ENCODE measurements at places on chromosomes 7 and 10.

GRCh38 chr10:58014436-58014835 is 253.3 kb downstream of the IPMK start:
- DNase-seq, result no peak

- DNase-seq, result no peak
Observed at GRCh38 chr10:119940487-119940886, 48.0 kb downstream of the SEC23IP start.

GRCh38 chr7:77942431-77942830 is 143.9 kb downstream of the PHTF2 start:
- no peak for DNase-seq

GRCh38 chr7:78620920-78621319 is 822.3 kb downstream of the PHTF2 start:
- no peak for DNase-seq

DNA sequence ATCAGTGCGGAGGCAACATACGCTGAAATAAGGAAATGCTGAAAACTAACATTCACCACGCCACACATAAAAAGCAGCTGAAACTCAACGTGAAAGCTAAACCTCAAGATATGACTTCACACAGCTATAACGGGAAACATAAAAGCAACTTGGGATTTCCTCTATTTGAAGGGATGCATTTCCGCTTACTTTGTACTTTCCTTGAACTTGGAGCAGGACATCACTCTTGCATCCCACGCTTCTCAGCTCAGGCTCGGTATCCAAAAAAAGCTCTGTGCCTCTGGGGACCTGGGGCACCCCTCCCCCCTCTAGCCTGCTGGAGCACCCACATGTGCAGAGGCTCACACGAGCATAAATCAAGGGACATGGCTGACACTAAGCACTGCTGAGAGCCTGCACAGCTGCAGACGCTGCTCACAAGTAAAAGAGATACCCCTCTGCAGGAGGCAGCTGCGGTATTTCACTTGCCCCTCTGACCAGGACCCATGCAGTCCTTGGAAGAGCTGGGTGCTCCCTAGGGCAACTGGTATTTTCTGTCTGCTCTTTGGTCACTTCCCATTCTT is 34.2 kb downstream of the PARD3 start:
- no peak for DNase-seq

DNA sequence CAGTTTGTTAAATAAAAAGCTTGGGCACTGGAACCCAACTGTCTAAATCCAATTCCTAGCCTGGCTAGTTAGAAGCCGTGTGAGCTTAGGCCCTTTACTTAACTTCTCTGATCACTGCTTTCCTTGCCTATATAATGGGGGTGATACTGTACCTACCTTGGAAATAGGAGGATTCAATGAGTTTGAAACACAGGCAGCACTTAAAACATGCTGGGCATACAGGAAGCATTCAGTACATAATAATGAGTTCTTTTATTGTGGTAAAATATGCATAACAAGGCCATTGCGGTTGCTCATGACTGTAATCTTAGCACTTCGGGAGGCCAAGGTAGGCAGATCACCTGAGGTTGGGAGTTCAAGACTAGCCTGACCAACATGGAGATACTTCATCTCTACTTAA is 47.4 kb upstream of the SEPHS1 start:
- DNase-seq, result no peak

- peak; percentile 75 for DNase-seq
Observed at GRCh38 chr10:128210215-128211063, 84.2 kb upstream of the MKI67 start.

DNA sequence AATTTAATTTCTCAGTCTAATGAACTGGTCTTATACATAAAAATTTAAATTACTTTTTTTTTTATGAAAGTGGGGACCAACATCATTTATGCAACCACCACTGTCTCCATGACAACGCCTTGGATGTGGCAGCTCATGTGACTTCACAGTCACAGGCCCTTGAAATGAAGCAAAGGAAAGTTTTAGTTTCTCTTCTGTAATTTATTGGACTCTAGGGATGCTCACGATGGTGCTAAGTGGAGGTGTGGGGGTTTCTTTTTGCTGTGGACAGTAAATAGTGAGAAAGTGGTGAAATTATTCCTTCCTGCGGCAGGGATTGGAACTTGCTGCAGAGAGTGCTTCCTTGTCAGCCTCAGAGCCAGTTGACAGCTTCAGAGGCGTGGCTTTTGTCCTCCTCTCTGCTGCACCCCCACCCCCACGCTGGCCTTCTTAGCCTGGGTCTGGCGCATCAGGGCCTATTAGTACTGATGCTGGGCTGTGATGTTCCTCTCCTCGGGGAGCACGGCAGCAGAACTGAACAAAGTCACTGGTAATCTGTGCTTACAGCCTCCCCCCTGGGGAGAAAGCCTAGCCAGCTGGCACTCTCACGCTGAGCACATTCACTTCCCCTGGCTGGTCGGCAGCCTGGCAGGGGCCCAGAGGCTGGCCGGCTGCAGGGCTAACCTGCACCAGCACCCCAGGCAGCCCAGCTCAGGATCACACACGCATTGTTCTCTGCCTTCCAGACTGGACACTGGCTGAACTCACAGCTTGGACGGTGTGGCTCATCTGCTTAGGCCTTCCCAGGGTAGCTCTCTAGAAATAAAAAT is 517.5 kb upstream of the GALNT17 start:
- DNase-seq, result no peak
